ENCODE measurements at places on chromosomes 4 and X.

DNA sequence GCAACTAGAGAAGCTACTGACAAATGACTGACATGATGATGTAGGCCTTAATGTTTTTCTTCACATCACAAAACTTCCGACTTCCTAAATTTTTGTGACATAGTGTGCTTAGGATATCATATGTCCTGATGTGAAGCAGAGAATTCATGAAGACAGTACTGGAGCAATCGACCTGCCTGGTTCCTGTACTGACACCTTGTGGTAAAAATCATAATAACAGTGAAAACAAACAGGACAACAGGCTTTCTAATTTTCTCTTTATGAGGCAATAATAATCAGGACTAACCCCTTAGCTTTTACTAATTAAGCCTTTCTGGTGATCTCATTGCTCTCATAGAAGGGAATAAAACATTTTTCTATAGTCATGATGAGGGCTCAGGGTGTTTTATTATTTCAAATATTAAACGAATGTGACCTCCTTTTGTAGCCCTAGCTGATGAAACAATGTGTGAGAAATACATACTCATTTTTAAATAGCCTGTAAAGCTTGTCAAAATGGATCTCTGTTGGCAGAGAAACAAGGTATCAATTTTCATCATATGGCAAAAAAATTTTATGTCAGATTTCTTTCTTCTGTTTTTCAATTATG, 158.4 kb downstream of the TENT5D start:
- no peak for DNase-seq

DNA sequence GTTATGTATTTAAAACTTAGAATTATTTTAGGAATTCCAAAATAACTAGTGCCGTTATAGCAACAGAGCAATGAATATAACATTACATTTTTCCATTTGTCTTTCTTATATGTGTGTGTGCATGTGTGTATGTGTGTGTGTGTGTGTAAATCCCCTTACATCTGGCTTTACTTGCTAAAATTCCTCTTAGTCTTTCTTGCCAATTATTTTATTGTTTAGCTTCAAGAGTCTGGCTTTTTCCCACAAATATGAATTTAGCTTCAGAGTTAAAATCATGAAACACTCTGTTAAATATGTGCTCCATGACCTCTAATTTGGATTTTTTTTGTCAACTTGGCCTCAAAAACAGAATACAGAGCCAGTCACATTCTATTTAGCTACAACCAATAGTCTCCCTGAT, 18.9 kb downstream of the FGF13 start:
- DNase-seq = no peak

GRCh38 chr4:10879411-10880110, 195.0 kb upstream of the CLNK start:
- no peak for DNase-seq

DNA sequence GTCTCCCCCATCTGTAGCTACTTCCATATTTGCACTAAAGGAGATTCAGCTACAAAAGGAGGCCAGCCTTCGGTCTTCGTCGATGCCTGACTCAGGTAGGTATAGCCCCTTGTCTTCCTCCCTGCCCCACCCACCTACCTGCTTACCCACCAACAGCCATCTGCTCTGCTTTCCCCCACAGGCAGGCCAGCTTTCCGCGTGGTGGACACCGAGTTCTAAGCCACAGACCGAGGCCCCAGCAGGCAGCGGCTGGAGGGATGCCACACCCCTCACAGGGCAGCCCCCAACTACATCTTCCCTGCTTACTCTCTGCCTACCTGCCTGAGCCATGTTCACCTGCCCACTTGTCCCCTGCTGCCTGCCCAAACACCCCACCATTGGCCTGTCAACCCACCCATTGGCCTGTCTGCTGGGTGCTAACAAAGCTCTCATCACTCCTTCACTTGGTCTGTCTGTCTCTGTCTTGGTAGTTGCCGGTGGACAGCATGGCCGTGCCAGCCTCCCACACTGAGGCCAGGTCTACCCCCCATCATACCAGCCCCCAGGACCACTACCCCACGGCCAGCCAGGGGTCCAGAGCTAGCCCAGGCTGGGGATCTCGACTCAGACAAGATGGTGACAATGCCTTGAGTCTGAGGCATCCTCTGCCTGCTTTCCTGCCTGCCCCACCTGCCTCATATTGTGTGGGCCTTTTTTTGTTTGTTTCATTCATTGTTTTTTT, 4.1 kb upstream of the USP11 start:
- DNase-seq = no peak

DNA sequence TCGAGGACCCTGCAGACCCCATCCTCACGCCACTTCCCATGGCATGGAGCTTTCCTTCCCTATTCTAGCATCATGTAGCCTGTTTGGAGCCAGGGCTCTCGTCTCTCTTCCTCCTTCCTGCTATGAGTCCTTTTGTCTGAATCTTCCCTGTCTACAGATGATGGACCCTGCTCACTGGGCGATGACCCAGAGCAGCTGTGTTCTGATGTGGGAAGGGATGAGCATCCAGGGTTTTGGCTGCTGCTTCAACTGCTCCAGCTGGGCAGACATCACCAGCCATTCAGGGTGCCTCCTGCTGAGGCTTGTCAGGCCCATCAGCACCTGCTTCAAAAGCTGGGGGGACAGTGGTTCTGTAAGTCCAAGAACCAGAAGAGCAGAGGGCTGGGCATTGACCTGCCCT, 3.2 kb upstream of the CCKAR start:
- DNase-seq = no peak

DNA sequence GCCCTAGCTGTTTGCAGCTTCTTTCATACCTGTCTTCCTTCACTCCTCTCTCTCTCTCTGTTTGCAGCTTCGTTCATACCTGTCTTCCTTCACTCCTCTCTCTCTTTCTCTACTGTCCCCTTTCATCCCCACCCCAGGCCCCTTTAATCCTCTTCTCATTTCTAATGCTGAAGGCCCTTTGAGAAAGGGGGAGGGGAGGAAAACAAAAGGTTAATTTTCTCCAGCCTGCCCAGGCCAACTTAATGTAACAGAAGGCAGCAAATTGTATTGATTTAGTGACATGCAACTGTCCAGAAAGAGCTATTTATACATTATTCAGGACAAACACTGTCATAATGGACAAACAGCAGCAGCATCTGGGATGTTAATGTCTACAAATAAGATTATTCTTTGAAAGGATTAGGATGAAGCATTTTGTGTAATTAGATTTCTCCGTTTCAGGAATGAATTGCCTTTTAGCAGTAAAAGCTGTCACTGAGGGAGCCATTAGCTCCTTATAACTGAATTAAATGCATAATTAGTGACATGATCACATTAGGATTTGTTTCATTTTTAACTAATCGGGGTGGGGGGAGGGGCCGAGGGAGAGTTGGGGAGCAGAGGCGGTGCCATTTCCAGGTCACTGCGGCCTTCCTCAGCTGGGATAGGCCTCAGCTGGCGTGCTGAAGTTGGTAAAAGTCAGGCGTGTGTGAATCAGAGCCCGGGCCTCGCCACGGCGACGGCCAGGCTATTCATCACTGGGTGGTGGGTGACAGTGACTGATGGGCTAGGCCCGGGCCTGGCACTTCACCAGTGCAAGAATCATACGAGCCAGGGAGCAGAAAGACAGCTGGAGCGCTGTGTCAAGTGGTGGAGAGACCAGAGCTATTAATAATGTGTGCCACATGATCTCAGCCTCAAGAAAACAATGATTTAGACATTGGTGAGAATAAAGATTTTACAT, 174.5 kb downstream of the NKX6-1 start:
- no peak for DNase-seq

DNA sequence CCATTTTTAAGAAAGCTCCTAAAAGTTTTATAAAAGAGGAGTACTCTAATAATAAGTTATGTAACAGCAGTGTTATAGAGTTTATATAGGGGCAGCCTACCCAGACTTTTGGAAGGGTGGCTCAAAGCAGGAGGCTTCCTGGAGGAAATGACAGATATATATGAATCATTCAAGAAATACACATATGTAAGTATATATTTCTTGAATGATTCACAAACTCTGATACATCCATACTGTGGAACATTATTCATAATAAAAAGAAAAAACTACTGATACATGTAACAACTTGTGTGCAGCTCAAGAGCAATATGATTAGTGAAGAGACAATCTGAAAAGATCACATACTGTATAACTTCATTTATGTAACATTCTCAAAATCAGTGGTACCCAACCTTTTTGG, 166.2 kb downstream of the WDFY3 start:
- DNase-seq = no peak

DNA sequence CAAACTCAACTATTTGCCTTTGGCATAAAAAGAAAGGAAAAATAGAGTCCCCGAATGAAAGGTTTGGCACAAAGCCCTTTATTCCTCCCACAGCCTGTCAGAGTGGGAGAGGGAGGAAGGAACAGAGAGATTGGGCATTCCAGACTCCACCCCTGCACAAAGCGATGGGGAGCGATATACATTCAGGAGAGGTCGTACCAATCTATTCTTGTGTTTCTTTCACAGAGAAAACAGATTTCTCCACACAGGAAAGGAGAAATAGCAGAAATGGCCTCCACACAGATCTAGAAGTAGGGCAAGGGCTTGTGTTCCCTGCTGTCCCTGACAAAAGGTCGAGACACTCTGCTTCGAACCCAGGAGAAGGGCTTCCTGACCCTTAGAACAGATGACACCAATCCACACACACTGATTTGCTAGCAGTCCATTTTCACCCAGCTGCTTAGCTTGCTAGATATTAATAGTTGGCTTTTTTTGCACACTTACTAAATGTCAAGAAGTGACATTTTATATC, 197.4 kb downstream of the MAML3 start:
- DNase-seq = no peak

DNA sequence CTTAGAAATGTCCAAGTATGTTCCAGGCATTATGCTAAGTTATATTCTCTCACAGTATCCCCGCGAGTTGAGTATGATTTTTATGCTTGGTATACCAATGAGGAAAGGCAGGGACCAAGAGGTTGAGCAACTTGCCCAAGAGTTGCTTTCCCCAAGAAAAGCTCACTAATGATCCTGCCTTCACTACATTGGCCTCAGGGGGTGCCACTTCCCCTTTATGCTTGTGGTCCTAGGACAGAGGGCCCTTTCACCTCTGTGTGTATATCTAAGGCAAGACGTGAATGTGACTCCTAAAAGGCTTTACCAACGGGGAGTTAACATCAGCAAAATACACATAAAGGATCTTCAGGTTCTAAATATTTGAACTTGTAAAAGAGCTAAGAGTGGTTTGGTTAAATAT, 164.4 kb upstream of the CPEB2 start:
- no peak for DNase-seq

- DNase-seq = no peak
Measured at GRCh38 chrX:108036298-108036973, 8.4 kb upstream of the VSIG1 start.

GRCh38 chr4:182339221-182339641, 96.0 kb downstream of the TENM3 start:
- DNase-seq = no peak
